Suppressor macrophage (primary cell): ENCODE measurements at places on chromosomes 1 and 21.

DNA sequence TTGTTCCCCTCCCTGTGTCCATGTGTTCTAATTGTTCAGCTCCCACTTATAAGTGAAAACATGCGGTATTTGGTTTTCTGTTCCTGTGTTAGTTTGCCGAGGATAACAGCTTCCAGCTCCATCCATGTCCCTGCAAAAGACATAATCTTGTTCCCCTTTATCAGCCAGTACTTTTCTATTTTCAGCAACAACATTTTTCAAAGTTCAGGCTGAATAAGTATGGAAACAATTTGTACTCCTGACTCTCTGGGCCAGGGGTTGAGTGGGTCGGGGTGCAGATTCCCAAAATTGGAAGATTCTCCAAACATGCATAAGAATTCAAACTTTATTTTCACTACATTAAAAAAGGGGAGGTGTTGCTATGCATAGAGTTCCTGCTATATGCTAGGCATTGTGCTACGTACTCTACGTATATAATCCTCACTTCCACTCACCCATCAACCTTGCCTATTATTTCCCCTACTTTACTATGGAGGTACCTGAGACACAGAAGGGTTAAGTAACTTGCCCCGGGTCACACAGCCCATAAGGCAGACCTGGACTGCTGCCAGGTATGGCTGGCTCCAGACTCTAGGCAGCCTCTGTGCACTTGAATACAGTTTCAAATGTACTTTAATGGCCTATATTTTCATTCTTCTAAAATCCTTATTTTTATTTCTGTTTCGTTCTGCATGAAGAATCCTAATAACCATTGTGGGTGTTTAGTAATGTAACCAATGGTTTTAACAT lies 117.1 kb upstream of the C8B start:
- no peak for DNase-seq

GRCh38 chr1:33874636-33875035 lies 10.8 kb downstream of the HMGB4 start:
- DNase-seq: no peak

GRCh38 chr1:115685029-115685705 lies 43.4 kb downstream of the VANGL1 start:
- no peak for DNase-seq

DNA sequence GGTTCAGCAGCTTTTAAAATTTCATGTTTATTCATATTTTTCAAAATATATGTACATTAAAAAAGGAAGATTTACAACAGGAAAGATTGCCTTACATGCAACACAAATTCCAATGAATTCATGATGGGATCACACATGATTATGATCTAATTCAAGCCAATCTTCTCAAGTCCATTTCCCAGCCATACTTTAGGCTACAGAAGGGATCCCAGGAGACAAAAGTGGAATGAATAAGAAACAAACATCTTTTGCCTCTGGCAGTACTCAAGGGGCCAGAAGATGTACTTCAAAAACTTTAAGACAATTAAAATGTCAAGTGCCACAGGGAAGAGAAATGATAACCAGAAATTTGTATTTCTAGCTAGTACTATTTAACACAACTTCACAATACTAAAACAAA lies 10.2 kb upstream of the SH2D5 start:
- no peak for DNase-seq

DNA sequence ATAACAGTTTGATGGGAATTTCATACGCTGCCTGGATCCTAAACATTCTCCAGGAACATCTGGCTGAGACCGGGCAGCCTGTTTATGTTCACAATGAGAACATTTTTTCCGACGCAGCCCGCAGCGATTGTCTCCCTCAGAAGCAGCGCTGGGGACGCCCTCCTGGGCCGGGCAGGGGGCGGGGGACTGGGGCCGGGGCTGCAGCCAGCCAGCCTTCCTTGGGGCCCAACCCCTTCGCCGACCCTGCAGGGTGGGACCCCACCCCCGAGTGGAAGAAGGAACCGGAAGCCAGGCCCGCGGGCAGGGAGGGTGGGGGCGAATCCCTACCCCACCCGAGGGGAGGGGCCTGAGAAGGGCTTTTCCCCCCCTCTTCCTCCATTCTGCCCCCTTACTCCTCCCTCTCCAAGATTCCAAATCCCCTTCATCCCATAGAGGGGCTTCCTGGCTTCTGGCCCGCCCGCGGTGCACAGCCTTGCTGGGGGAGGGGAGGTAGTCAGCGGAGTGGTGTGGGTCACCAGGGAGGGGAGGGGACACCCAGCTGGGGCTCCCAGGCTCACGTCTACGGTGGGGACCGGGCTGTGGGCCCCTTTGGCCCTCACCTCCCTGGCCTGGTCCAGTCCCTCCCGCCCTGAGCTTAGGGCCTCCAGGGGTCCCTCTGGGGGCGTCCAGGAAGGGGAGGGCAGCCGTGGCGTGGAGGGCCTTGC lies 60.6 kb downstream of the WNT9A start:
- no peak for DNase-seq
